ENCODE measurements at places on chromosomes 3 and 15. TPM values are rescaled to one million over a fixed set of nuclear protein-coding genes. Genes with fewer than 3 reads are reported as not detected.

Gene CA12
- total RNA-seq, result 8.2 TPM

- no peaks in the 10 kb centered on the region for H3K27me3 ChIP-seq
- no peak for DNase-seq
- no peak overlapping the region for H3K4me3 ChIP-seq
- no peak overlapping the region for H3K27ac ChIP-seq
- no peaks in the 10 kb centered on the region for H3K36me3 ChIP-seq
Observed at GRCh38 chr3:53616321-53616720, 121.9 kb downstream of the CACNA1D start.

Gene MED12L
- 0.88 TPM for total RNA-seq

DNA sequence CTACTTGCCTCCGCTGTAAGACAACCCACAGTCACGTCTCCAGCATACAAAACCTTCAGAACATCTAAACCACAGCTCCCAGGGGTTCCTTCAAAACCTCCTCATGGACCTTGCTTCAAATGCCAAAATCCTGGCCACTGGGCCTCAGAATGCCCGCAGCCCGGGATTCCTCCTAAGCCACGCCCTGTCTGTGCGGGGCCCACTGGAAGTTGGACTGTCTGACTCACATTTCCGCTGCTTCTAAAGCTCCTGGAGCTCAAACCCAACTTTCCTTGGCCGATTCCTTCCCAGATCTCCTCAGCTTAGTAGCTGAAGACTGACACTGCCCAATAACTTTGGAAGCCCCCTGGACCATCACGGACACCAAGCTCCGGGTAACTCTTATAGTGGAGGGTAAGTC, 17.9 kb upstream of the OR5H6 start:
- H3K27ac ChIP-seq, result no peak overlapping the region
- no peaks in the 10 kb centered on the region for H3K27me3 ChIP-seq
- DNase-seq, result no peak
- H3K4me1 ChIP-seq, result no peaks in the 10 kb centered on the region

DNA sequence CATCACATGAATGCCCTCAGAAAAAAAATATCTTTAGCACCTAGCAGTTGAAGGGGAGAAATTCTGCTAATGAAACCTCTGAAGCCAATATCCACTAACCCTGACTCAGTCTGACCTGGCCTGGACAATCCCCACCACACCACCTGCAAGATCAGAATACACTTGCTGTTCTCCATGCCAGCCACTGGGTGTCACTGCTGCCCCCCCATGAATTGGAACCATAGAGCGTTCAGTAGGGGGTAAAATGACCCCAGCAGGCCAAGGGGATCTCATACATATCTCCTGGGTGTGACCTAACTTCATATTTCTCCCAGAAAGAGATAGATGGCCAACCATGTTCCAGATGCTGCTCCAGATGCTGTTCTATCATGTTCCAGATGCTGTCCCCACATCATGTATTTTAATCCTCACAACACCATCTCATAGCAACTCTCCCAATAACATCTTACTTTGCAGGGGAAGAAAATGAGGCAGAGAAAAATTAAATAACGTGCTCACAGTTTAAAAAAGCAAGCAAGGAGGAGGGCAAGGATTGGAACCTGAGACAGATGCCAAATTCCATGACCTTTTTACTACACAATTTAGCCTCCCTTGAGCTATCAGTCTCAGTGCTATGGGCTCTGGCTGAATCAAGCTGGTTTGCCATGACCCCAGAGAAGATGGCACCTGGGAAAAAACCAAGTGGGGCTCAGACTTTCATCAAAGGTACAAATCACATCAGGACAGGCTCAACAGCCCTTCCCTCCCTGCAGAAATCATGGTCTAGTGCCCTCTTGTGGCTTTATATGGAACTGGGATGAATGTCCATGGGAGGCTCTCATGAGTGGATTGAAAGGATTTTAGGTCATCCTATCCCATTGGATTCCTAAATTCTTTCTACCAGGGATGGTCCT, 12.4 kb downstream of the NTRK3 start:
- H3K36me3 ChIP-seq, result no peaks in the 10 kb centered on the region
- peaks cover 5% of the 10 kb centered on the region for H3K4me1 ChIP-seq
- H3K4me3 ChIP-seq, result no peak overlapping the region
- no peak for DNase-seq

DNA sequence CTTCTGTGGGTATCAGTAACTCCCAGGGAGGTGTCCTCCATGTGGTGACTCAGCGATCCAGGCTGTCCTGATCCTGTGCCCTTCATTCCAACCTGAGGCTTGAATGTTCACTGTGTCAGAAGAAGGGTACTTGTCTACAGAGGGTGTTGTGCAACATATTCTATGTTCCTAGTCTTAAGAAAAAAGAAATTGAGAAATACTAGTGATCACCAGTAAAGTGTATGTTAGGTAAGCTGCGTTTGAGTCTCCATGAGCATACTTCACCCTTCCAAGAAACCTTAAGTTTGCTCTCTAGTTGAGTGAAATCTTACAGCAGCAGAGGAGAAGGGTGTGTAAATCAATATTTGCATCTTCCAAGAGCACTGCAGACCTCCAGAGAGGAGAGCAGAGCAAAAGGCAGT, 122.2 kb upstream of the SLC24A5 start:
- H3K36me3 ChIP-seq, result no peaks in the 10 kb centered on the region
- no peaks in the 10 kb centered on the region for H3K4me1 ChIP-seq
- no peak overlapping the region for H3K27ac ChIP-seq

- no peak for DNase-seq
- no peak overlapping the region for H3K4me3 ChIP-seq
- no peaks in the 10 kb centered on the region for H3K27me3 ChIP-seq
- H3K36me3 ChIP-seq, result no peaks in the 10 kb centered on the region
- H3K27ac ChIP-seq, result no peak overlapping the region
Observed at GRCh38 chr3:189626286-189626685, 4.9 kb upstream of the TP63 start.

DNA sequence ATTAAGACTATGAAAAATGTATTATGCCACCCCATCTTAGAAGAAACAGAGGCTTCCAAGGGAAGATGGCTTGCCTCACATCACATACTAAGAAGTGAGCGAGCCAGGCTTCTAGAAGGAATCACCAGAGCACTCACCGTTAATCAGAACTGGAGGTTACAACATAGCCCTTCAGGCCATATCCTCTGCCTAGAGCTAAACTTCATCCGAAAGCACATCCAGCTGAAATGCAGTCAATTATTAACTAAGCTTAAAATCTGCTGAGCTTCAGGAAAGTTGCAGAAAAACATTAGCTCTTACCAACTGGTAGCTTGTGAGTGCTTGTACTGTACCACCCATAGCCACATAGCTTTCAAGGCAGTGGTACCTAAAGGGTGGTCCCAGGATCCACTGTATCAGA, 483.2 kb downstream of the TBL1XR1 start:
- H3K36me3 ChIP-seq, result no peaks in the 10 kb centered on the region
- no peak overlapping the region for H3K27ac ChIP-seq
- no peak for DNase-seq
- no peaks in the 10 kb centered on the region for H3K4me1 ChIP-seq

DNA sequence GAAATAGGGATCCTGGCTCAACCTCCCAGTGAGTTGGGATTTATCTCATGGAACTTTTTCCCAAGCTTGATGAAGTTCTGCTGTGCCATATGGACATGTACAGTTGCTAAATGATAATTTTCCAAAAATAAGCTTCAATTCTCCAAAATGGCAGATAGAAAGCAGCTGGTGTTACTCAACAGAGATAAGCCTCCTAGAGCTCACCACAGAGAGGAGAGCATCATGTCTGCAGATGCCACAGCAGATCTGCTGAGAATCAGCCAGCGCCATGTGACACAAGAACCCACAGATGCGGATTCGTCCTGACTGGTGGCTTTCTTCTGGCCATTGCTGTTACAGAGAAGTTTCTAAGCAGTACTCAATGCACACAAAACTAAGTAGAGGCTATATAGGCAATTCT, 50.6 kb downstream of the AGTR1 start:
- no peaks in the 10 kb centered on the region for H3K4me1 ChIP-seq
- no peak overlapping the region for H3K4me3 ChIP-seq
- no peaks in the 10 kb centered on the region for H3K27me3 ChIP-seq
- DNase-seq, result no peak

Gene CFAP91
- total RNA-seq, result 30.9 TPM

GRCh38 chr15:99447497-99448371, 118.0 kb upstream of the MEF2A start:
- H3K27me3 ChIP-seq, result no peaks in the 10 kb centered on the region
- DNase-seq, result no peak
- no peak overlapping the region for H3K4me3 ChIP-seq
- H3K4me1 ChIP-seq, result no peaks in the 10 kb centered on the region
- H3K36me3 ChIP-seq, result no peaks in the 10 kb centered on the region
